ENCODE measurements at places on chromosomes 2 and 18.

- no peak for DNase-seq
These were observed 94.5 kb upstream of the FN1 start for GRCh38 chr2:215530191-215530968.

- no peak for DNase-seq
These were observed 48.9 kb upstream of the COBLL1 start for GRCh38 chr2:164890544-164890943.

DNA sequence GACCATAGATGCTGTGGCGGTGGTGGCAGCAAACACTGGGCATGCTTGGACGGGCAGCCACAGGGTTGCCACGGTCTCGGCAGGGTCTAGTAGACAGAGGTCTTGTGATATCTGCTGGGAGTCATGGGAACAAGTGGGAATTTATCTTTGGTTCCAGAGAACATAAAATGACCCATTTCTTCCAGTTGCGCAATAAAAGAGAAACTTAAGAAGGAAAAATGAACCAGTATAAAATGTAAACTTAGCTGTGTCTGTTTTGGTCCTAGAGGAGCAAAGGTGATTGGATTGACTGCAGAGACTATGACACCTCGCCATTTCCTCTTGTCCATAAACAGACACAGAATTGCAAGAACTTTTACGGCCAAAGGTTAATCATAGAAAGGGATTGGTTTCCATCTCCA lies 132.6 kb upstream of the RBBP8 start:
- no peak for DNase-seq

DNA sequence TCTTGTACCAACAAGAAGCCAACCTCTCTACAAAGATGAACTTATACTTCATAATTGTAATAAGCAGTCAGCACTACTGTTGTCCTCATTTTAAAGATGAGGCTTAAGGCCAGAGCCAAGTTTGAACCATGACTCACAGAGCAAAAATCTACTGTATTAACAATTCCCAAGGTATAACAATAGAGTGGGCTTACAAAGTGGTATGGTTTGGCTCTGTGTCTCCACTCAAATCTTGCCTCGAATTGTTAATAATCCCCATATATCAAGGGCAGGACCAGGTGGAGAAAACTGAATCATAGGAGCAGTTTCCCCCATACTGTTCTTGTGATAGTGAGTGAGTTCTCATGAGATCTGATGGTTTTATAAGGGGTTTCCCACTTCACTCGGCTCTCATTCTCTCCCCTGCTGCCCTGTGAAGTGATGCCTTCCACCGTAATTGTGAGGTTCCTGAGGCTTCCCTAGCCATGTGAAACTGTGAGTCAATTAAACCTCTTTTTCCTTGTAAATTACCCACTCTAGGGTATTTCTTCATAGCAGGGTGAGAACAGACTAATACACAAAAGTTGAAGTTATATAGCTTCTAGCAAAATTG lies 19.5 kb downstream of the MRPL44 start:
- no peak for DNase-seq

GRCh38 chr2:31269087-31269486 lies 35.1 kb downstream of the EHD3 start:
- DNase-seq: no peak

DNA sequence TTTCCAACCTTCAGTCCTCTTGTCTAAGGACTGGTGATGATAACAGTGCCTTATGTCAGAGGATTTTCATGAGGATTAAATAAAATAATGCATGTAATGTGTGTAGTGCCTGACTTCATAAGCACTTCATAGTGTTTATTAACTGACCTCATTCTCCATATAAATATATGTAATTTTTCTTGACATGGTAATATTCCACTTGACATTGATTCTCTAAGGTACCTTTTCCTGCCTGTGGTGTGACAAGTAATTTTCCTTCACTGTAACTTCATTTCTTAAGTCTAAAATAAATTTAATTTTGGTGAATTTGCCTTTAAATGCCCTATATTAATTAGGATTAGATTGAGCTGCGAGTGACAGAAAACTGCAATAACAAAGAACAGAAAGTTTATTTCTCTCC lies 27.3 kb downstream of the SLC20A1 start:
- DNase-seq: no peak

DNA sequence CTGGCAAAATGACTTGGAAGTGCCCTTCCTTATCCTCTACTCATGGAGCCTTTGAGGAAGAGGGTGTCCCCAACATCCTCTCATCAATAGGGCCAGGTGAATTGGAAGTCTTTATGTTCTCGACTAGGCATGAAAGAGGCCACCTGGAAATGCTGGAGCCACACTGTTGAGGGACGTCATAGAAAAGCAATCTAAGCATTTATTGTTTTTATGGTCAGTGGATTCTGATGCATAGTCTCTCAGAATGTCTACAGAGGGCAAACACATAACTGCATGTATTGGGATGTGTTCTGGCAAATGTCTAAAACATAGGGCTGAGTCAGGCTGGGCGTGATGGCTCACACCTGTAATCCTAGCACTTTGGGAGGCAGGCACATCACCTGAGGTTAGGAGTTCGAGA lies 246.6 kb upstream of the SP5 start:
- no peak for DNase-seq

DNA sequence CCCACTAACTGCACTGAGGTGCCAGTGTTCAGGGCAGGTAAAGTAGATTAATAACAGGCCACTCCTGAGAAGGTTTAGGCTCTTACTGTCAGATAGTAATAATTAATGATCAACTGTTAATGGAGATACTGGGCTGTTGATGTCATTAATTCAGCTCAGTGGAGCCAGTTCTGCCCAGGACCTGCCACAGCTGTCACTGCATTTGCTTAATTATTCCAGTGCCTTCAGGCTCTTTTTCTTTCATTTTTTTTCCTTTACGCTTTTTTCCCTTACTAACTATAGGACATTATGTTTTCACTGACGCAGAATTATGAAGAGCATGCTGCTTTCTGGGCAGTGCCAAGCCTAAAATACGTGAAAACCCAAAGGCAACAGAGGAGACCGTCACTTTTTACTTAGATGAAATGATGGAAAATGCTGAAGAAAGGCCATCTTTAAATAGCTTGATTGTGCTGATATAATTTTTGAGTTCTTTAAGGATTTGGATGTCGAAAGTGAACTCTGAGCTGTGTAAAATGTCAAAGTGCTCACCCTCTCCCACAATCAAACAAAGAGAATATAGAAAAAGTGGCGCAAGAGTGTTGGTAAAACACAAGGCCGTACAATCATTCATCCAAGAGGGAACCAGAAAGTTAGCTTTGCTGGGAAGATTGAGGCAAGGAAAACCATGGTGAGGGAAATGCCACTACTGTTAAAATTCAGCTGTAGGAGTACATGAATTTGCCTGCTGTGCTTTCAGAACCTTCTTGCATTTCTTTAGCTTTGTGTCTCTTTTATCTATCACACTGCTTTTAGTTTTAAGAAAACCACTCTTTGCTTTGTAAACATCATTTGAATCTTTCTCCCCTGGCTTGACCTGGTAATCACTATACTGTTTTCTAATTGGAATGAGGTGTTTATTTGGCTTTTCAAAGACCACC lies 192.0 kb upstream of the ZEB2 start:
- DNase-seq: no peak

GRCh38 chr2:74945788-74946331 lies 12.6 kb upstream of the POLE4 start:
- no peak for DNase-seq

GRCh38 chr18:60698901-60699300 lies 326.3 kb upstream of the MC4R start:
- no peak for DNase-seq
